Mesenteric fat pad (tissue), 1 donor: ENCODE measurements at places on chromosomes 5 and 9. TPM values are rescaled to one million over a fixed set of nuclear protein-coding genes. Genes with fewer than 3 reads are reported as not detected.

DNA sequence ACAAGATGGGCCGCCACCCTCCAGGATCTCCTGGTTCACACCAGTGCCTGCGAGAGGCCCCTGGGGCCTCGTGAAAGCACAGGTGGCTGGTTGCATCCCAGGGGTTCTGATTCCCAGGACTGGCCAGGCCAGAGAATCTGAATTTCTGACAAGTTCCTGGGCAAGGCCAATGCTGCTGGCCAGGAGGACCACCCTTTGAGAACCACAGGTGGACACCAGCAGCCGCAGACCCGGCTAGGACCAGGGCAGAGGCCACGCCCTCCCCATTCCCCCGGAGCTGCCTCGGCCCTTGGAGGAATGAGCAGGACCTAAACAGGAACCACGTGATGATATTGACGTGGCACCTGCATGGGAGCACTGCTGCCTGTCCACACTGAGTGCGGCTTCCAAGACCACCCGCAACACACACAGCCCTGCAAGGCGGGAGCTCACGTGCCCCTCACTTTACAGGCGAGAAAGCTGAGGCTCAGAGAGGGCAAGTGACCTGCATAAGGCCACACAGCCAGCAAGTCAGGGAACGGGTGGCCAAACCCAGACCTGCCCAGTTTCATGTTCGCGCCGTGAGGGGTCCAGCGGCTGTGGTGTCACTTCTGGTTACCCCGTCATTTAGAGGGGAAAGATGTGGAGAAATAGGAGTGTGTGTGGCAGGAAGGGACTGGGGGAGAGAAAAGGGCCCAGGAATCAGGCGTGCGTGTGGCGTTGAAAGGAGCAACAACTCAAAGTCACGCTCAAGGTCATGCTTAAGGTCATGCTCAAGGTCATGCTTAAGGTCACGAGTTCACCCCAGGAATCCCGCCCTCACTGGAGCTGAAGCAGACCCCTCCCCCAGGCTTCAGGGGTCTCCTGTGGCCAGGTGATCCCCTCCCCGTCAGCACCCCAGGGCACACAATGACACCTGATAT lies 105.9 kb upstream of the IER5L start:
- peak; percentile 80 for DNase-seq

DNA sequence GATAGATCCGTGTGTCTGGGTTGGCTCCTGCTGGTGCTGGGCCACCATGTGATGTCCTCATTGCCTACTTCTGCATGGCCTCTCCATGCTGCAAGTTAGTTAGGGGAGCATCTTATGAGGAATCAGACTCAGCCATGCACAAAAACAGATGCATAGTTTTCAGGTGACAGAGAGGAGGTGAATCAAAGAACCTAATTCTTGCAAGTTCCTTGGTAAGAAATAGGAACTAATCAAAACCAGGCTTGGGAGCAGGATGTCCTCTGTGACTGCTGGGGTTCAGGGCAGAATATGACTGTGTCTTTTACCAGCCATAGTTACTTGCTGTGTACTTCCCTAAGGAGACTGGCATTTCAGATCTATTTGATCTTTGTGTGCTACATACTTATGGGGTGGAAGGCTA lies 61.6 kb downstream of the C9orf152 start:
- DNase-seq, result no peak

DNA sequence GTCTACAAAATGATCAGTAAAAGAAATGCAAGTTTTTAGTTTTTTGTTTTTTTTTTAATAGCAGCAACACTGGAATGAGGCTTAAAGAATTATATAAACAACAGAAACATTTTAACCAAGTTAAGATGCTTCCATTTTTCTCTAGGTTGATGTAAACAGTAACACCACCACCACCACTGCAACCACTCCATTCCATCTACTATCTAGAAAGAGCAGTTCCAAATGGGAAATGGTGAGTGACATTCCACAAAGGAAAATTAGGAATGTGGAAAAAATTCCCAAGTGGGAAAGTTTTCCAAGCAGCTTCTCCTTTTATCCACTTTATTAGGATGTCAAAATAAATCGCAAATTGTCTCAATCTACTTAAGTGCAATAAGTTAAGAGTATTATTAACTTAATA lies 32.6 kb downstream of the SLC38A9 start:
- no peak for DNase-seq

Gene COL5A1
- 84.7 TPM for total RNA-seq

GRCh38 chr5:35850967-35851680 lies 5.6 kb upstream of the IL7R start:
- no peak for DNase-seq

GRCh38 chr5:133489632-133490031 lies 122.7 kb downstream of the FSTL4 start:
- no peak for DNase-seq

DNA sequence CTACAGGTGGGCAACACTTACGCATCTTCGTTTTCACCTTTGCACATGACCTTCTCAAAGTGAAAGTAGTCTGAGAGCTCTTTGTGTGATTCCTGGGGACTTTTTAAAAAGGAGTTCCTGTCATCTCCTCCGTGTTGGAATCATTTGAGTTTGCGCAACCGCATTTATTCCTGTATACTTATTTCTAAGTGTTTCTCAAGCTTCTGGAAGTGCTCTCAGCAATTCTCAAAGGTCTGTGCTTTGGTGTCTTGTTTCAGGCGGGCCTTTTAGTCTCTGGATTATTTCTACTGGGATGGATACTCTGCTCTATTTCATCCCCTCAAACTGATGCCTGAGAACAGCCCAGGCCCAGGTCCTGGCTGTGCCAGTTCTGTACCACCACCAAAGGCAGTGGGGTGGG lies 226.5 kb upstream of the TUT7 start:
- DNase-seq, result no peak

Gene PARP8
- 28.0 TPM for total RNA-seq

GRCh38 chr5:165224366-165225045 lies 1719.1 kb downstream of the MAT2B start:
- DNase-seq, result no peak

GRCh38 chr5:75656311-75657003 lies 45.2 kb downstream of the ANKDD1B start:
- no peak for DNase-seq

DNA sequence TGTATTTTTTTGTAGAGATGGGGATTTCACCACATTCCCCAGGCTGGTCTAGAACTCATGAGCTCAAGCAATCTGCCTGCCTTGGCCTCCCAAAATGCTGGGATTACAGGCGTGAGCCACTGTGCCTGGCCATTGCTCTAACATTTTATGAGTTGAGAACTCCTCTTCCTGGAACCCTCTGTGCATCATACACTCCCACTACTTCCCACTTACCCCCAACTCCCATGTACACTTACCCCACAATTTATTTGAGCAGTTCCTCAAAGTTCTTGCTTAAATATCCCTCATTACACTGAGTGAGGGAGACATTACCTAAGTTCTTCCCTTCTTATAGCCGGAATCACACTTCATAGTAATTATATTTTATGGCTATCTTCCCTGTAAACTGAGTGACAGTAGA lies 42.9 kb upstream of the GALNT10 start:
- no peak for DNase-seq

- DNase-seq, result no peak
These were observed 66.1 kb downstream of the KIF24 start for GRCh38 chr9:34262971-34263370.

GRCh38 chr9:93974151-93974550 lies 19.0 kb upstream of the BARX1 start:
- DNase-seq, result no peak

Gene PCDHB3
- 3.6 TPM for total RNA-seq

GRCh38 chr5:1568201-1568979 lies 44.6 kb upstream of the LPCAT1 start:
- DNase-seq, result no peak

- no peak for DNase-seq
These were observed 9.8 kb downstream of the INPP5E start for GRCh38 chr9:136429683-136430491.

DNA sequence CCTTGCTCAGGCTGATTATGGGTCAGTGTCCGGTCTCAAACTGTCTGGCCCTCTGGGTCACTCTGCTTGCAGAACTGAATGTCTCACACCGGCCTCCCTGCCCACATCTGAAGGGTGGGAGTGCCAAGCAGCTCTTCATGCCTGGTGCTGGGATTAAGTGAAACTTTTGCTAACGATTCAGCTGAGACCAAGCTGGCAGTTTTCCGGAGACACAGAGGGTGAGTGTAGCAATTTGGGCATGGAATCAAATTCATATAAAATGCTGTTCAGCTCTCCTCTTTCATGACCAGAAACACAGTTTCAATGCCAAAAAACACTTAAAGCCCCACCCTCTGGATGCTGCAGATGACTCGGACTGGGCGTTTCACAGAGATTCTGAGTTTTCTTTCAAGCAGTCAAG lies 207.5 kb downstream of the NXNL2 start:
- DNase-seq, result no peak

DNA sequence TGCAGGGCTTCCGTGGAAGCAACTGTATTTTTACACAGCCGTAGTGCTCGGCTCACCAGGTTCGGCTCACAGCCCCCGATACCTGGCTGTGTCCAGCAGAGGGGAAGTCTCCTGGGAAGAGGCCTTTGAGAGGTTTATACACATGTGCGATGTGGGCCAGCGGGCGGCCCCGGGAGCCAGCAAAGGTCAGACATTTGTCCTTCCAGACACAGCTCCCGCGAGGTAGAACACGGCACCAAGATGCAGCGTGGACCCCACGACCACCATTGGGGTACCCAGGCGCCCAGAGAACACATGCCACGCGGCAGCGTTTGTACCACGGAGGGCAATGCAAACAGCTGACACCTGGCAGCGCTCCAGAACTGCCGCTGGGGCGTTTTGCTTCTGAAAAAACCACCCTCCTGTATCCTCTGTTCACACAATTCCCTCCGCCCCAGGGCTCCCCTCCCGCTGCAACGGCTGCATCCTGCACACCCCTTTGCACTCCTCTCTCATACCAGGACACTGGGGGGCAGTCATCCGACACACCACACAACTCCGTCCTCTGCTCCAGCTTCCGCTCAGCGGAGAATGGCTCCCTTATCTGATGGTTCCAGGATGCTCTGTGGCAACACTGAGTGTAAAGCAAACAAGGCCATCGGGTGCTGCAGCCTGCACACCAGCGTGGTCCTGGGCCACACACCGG lies 235.3 kb downstream of the SYK start:
- no peak for DNase-seq

Gene C5orf52
- not detected for total RNA-seq

Gene ALDH1A1
- total RNA-seq, result 136 TPM

GRCh38 chr5:38379350-38379937 lies 121.1 kb downstream of the EGFLAM start:
- DNase-seq, result no peak

Gene DOCK2
- 49.4 TPM for total RNA-seq

- DNase-seq, result no peak
These were observed 25.6 kb downstream of the TGFBI start for GRCh38 chr5:136054142-136055019.

Gene TLX3
- not detected for total RNA-seq

DNA sequence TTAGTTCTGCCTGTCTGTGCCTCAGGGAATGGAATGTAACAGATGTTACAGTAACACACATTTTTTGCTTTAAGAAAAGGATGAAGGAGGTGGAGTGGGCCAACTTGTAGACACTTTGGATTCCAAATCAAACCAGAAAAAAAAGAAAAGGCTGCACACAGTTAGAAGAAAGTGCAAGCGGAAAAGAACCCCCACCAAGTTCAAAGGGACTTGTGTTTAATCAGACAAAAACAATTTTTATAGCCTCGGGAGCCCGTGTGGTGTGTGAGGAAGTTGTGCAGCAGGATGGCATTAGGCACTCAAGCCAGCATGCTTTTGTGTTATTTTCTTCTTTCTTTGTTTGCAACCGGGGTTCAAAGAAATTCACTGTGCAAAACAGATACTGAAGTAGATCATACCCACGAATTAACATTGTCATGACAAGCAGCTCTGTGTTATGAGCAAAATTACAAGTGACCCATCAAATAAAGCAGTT lies 189.5 kb downstream of the SEMA5A start:
- no peak for DNase-seq

DNA sequence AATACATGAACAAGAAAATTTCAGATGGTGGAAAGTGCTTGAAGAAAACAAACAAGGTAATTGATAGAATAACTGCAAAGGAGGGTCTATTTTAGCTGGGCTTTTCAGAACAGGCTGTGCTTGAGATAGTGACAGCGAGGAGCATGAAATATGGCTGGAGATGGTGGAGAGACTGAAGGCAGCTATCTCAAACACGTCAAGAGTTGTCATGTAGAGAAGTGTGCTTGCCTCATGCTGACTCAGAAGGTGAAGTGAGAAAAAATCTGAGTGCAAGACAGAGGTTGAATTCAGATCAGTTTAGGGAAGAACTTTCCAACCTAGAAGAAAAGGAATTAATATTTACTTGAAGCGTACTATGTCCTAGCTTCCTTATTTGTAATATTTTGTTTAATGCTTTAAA lies 115.5 kb upstream of the RANBP3L start:
- DNase-seq, result no peak
